ENCODE measurements at places on chromosomes 2 and 18.

DNA sequence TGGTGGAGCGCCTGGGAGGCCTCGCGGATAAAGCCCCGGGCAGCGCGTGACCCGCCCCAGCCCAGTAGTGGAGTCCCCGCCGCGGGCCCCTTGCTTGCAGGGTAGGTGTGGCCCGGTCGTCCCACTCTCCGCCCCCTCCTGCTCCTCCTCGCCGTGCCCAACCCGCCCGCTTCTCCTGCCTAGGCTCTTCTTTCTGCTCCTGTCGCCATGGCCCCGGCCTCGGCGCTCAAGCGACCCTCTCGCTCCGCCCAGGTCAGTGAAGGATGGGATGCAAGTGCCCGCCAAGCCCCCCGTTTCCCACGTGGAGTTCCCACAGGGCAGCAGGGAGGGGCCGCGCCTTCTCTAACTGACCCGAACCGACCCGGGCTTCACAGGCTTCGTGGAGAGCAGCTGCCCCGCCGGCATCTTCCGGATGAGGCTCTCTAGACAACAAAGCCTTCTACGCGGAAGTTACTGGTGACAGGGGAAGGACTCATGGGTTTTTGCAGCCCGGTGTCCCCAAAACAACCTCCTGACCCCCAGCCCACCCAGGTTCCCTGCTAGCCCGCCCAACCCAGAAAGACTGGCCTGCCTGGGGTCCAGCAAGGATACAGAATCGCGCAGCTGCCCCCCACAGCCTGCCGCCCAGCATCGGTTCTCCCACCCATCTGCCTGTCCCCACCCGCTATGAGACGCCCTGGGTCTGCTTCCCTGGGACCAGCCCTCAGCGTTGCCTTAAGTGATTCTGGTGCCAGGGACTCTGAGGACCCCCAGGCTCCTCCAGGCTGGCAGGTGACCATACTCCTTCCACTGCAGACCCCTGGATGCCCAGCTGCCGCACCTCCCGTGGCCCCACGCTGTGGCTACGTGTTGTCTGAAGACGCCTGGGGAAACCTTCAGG is 32.8 kb downstream of the TTC32 start:
- DNase-seq: peak; percentile 44

DNA sequence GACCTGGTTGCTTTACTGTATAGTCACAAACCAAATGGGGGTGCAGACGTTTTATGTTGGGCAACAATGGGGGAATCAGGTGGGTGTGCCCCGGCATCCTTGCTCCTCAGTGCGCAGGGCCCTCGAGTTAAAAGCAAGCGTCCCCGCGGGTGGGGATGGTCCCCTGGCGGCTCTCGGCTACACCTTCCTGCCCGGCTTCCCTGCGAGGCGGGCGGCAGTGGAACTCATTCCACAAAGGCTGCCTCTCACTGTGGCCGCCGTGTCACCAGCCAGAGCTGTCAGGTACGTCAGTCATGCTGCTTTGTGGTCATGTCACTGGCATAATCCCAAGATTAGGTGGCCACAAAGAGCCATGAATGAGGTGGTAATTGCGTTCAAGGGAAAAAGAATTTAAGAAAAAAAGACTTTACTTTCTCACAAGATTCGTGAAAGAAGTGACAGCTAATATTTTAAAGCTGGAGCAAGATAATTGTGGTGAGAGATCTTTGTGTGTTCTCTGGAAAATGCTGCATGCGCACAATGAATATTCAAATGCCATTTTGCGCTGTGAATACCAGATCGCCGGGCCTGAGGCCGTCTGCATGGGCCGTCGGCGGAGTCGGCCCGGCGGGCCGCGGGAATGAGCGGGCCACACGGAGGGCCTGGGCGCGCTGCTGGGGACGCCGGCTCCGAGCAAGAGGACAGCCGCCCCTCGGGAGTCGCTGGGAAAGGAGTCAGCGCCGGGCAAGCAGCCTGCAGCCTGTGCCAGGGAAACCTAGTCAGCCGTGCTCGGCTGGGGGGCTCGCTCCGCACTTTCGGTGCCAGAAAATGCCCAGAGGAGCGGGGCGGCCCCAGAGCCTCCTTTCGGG is 82.3 kb upstream of the LDLRAD4 start:
- DNase-seq: peak; percentile 36

GRCh38 chr2:100744589-100744988 is 75.3 kb upstream of the NPAS2 start:
- no peak for DNase-seq

DNA sequence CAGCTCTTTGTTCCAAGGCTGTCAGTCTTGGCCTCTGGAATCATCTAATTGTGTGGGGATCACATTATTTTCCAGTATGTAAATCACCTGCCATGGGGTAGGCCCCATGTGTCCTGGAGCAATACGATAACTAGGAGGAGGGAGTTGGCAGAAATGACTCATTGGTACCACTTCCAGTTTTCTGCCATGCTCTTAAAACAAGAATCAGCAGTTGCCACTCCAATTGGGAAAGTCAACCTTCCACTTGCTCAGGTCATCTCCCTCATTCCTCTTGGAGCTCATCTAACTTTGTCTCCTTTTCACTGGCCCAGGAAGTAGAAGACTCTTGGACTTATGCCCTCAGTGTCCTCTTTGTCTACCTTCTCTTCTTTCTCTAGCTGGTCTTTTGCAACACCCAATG is 487.0 kb downstream of the SLC4A3 start:
- DNase-seq: no peak

DNA sequence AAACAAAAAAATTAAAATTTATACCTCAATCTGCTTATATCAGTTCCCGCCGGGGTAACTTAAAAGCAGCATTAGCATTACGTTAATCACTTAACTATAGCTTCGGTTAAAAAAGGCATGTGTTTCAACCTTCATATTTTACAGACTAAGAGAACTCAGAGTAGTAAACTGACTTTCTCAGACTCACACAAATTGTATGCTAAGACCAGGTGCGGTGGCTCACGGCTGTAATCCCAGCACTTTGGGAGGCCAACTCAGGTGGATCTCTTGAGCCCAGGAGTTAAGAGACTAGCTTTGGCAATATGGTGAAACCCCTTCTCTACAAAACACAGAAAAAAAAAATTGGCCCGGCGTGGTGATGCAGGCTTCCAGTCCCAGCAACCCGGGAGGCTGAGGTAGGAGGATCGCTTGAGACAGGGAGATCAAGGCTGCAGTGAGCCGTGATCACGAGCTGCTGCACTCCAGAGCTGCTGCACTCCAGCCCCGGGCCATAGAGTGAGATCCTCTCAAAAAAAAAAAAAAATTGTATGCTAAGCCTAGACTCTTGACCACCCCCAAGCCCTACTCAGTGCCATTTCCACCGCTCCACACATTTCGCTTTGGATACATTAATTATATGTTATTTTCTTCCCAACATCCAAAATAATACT is 2.4 kb downstream of the HNRNPLL start:
- no peak for DNase-seq

GRCh38 chr2:151336863-151337371 is 20.5 kb upstream of the TNFAIP6 start:
- DNase-seq: no peak

DNA sequence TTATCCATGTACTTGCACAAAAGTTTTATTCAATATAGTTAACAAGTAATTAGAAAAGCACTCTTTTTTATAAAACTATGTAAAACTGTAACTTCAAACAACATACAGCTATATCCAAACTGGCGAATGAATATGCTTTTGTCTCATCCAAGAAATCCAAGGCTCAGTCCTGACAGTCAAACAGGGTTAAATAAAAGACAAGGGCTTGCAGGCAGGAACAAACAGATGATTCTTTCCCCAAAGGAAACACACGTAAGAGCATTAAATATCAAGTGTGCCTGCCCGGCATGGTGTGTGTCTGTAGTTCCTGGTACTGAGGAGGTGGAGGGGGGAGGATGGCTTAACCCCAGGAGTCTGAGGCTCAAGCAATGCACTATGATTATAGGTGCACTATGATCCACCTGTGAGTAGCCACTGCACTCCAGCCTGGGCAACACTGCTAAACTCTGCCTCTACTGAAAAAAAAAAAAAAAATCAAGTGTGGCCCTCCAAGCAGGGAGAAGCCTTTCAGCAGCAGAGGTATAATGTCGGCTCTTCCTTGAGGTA is 171.3 kb downstream of the DLGAP1 start:
- DNase-seq: no peak

DNA sequence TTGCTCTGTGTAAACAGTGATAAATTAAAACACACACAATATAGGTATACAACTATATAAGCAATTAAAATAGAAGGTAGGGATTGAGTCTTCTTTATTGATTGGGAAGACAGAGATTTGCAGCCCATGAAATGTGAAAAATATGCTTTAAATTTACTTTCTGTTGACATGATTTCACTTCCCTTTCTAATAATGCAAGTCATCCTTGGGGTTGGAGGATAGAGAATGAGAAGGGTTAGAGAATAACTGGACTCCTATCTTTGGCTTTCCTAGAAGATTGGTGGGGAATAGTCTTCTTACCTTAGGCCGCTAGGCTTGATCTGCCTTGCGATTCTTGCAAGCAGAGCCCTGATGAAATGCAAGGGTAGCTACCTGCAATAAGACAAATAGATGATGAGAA is 339.8 kb downstream of the NYAP2 start:
- no peak for DNase-seq

DNA sequence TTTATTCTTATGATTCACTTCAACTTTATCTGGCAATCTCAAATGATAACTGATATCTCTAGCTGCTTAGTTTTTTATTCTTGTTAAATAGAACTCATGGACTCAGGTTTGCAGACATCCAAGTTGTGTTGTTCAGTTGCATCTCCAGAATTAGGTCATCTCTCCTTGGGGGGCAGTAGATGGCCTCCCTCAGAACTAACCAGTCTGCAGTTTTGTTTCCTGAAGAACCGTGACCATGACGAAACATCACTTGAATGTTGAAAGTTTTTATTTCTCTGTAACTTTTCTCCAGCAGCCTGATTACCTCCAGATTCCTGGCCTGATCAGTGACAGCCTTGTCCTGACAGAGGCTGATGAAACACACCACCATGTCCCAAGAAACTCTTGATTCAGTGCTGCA is 321.5 kb downstream of the GALNT13 start:
- no peak for DNase-seq

DNA sequence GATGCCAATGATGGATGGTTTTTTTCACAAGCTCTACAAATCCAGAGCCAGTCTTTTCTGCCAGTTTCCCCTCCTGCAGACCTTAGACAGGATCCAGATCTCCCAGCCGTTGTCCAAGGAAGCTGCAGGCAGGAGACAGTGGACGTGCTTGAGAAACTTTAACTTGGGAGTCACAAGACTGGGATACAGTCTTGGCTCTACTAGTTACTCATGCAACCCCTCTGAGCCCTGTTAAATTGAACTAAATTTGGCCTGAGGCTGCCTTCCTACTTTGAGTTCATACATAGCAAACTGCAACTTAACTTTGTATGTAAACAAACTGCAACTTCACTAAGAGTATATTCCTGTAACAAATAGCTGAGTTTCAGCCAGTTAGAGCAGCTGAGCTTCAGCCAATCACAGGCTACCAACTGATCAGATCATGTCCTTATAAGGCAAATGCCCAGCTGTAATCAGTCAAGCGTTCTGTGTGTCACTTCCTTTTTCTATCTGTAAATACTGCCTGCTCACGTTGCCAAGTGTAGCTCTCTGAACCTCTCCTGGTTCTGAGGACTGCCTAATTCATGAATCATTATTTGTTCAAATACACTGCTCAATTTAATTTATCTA is 140.9 kb downstream of the CAPN13 start:
- DNase-seq: peak; percentile 24

GRCh38 chr2:102796337-102796736 is 34.5 kb downstream of the TMEM182 start:
- DNase-seq: no peak

GRCh38 chr2:51846018-51846417 is 814.1 kb upstream of the NRXN1 start:
- DNase-seq: no peak

DNA sequence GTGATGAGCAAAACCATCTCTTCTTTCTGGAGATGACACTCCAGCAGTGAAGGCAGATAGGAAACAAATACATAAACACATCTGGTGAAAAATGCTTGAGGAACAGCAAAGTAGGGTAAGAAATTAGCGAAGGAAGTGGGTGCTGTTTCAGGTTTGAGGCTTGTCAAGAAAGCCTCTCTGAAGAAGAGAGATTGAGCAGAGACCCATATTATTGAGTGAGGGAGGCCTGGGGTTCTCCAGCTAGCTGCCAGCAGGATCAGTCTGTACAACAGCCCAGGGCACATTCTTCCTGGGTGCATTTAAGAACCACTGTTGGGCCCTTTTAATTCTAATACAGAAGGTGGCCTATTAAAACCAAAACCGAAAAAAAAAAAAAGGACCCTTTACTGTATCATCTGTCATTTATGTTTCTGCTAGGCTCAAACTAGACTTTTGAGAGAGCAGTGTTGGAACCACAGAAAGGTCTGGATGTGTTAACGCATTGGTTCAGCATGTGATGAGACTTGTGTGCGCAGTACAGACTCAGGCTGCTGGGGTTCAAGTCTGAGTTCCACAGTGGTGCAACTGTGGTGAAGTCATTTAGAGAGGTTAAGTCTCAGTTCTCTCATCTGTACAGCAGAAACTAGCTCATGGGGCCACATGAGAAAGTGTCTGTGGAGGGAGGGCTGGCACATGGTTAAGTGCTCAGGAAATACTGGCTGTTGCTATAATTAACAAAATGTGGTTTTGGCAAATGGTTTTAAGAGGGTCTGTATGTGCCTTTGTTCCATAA is 28.9 kb downstream of the MGAT5 start:
- peak; percentile 72 for DNase-seq

DNA sequence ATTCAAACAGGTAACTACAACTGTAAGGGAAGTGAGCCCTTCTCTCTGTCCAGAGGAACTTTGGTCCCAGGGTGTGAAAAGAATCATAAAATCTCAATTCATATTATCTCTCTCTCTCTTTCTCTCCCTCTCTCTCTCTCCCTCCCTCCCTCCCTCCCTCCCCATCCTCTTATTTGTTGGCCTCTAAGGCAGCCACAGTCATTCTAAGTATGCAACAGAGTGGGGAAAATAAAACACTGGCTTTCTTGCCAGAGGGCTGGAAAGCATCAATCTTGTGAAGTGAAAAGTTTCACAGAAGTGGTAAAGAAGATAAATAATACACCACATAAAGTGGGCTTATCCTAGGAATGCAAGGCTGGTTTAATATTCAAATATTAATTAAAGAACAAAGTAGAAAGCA is 95.6 kb upstream of the KCNH7 start:
- DNase-seq: no peak

DNA sequence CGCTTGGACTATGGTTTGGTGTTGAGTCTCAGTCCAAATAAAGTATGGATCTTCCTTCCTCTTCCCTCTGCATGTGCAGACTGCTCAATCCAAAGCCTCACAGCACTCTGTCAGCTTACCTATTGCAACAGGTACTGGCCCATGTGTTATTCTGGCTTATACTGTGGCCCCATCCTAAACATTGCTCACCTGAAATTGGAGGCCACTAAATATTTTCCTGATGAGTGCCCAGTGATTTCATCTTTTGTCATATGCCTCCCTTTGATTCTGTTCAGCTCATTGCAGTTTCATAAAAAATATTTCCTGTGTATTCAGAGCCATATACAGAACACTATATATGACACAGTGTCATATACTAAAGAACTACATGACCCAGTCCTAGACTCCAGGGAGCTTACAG is 86.3 kb upstream of the FAM136A start:
- no peak for DNase-seq
